ENCODE measurements at places on chromosomes 4 and X. TPM values are rescaled to one million over a fixed set of nuclear protein-coding genes. Genes with fewer than 3 reads are reported as not detected.

Gene PNMA5
- not detected for total RNA-seq

Gene GSX2
- not detected for total RNA-seq

Gene SCD5
- total RNA-seq, result 7.4 TPM

Gene ASB9
- 21.4 TPM for total RNA-seq

Gene RHOXF2B
- not detected for total RNA-seq

Gene TCP11X2
- total RNA-seq, result not detected
